Activated T-cell treated with anti-CD3 and anti-CD28 coated beads, Interleukin-2, amount 50 U/mL, for 4 hours (primary cell): ENCODE measurements at places on chromosomes 4 and X.

GRCh38 chrX:11886745-11887144, 128.7 kb downstream of the MSL3 start:
- no peak for DNase-seq

DNA sequence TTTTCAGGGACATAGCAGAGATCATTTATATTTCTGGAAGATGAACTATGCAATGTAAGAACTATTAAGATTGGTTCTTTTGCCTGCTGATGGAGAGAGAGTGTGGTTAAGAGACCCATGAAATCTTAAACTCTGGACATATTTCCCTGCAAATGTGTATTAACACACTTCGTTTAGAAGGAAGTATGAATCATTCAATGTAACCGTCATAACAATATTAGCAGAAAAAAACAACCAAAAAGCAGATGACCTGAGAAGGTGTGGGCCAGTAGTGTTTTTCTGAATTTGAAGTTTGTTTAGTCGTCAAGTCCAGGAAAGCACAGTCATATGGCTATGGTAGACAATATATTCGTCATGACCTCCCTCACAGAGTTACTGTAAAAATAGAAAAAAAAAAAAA, 2.5 kb upstream of the TMPRSS11D start:
- DNase-seq: no peak

GRCh38 chr4:17117746-17118145, 219.3 kb upstream of the LDB2 start:
- no peak for DNase-seq

GRCh38 chrX:1807301-1807731, 192.5 kb downstream of the ASMT start:
- no peak for DNase-seq

GRCh38 chrX:148960060-148960459, 459.6 kb downstream of the AFF2 start:
- DNase-seq: no peak

- no peak for DNase-seq
Observed at GRCh38 chrX:129609395-129609794, 45.4 kb downstream of the APLN start.

GRCh38 chr4:28482580-28483270, 1622.1 kb downstream of the STIM2 start:
- DNase-seq: no peak
